RPMI8226 (cell line): ENCODE measurements at places on chromosomes 1 and 21.

DNA sequence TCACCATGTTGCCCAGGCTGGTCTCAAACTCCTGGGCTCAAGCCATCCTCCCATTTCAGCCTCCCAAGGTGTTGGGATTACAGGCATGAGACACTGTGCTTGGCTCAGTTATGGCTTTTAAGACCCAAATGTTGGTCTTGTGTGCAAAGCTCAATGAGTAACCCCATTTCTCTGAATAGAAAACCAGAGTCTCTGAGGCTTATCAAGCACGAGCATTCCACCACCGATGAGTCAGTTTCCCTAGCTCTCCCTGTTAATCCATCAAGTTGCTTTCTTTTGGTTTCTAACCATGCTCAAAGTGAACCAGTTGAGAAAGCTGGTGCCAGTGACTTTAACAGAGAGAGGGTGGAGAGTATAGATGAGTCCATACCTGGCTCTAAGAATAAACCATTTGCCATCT, 350.9 kb upstream of the ADGRL2 start:
- DNase-seq: no peak

DNA sequence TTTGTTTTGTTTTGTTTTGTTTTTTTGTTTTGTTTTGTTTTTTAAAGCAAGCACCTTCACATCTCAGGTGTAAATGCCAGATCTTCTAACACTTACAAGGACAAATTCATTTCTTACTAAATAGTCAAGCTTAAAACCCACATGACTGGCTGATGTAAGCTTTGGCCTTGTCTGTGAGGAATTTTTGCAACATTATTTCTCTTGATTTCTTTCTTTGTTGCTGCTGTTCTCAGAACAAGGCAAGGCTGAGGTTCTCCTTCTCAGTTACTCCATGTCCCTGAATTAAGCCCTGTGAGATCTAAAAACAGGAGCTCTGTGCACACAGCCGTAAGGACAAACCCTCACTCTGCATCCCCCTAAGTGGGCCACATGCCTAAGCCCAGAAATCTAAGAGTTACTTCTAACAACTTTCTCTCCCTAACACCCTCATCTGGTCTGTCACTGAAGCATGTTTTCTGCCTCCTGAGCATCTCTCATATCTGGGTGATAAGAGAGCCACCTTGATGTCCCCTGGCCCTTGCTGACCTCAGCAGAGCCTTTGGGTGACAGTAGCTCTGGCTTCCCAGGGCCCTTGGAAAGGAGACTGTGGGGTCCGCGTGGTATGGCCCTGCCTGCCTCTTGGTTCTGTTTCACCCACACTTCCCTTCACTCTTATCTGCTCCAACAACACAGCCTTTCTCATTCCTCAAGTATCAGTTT, 81.2 kb upstream of the HOOK1 start:
- no peak for DNase-seq

DNA sequence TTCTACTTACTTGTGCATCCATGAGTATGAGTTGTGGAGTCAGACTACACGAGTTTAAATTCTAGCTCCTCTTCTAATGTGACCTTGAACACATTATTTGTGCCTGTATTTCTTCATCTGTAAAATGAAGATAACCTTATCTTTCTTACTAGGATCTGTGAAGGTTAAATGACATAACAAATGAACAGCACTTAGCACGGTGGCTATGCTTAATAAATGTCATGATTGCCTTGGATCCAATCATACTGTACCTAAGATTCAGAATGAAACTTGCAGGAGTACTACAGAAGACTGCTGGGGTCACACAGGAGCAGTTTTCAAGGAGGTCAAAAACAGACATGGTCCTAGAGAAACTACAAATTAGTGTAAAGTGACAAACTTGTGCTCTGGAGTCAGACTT, 22.2 kb upstream of the ALG14 start:
- DNase-seq: no peak

- DNase-seq: no peak
Observed at GRCh38 chr21:27827972-27828371, 861.1 kb upstream of the ADAMTS5 start.

- no peak for DNase-seq
Observed at GRCh38 chr1:169739980-169740379, 6.1 kb upstream of the SELE start.

- no peak for DNase-seq
Observed at GRCh38 chr1:78651241-78651640, 1.6 kb downstream of the IFI44 start.

GRCh38 chr1:172497230-172497629, 35.7 kb upstream of the SUCO start:
- peak; percentile 34 for DNase-seq

GRCh38 chr1:68093737-68094136, 43.3 kb upstream of the DIRAS3 start:
- no peak for DNase-seq

DNA sequence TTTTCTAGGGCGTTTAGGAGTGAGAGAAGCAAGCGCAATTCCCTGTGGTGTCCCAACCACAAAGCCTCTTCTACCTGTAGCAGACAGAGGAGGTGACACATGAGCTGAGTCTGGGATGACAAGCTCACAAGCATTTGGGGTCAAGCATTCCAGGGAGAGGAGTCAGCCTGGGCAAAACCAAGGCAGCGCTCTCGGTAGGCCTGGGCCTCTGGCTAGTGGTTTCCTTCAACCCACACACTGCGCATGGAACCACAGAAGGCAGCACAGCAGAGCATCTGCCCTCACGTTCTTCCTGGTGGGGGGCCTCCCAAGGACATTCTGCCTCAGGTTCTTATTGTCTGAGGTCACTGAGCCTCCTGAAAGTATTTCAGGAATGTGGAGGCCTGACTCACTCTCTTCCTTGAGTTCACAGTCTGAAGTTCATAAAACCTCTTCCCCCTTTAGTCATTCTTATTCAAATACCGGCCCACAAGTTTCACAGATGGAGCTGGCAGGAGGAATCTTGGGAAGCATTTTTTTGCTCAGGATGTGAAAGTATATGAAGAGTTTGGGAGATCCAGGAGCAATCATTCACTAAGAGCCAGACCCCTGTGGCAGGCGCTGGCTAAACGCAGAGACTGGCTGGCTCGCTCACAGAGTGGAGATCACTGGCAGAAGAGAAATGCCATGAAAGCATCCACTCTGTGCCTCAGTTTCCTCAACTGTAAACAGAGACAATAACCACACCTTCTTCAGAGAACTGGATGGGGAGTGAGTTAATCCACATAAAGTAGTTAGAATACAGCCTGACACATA, 26.8 kb downstream of the CCN1 start:
- no peak for DNase-seq

- peak; percentile 92 for DNase-seq
Observed at GRCh38 chr1:221742555-221743415, 896 bp upstream of the DUSP10 start.

DNA sequence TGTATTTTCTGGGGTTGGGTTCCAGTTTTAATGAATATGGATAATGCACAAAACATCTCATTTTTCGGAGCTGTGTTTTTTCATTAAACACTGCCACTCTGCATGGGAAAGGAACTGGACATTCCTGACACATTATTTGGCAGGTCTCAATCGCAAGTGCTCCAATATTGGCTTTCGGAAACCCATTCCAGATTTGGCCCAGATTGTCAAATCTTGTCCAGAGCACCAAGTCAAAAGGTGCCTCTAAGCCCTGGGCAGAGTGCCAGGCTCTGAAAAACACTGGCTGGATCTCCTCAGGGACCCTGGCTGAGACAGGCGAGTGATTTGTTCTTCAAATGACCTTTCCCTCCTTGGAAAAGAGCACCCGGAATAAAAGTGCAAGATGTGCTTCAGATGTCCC, 68.4 kb upstream of the MRPS6 start:
- no peak for DNase-seq

DNA sequence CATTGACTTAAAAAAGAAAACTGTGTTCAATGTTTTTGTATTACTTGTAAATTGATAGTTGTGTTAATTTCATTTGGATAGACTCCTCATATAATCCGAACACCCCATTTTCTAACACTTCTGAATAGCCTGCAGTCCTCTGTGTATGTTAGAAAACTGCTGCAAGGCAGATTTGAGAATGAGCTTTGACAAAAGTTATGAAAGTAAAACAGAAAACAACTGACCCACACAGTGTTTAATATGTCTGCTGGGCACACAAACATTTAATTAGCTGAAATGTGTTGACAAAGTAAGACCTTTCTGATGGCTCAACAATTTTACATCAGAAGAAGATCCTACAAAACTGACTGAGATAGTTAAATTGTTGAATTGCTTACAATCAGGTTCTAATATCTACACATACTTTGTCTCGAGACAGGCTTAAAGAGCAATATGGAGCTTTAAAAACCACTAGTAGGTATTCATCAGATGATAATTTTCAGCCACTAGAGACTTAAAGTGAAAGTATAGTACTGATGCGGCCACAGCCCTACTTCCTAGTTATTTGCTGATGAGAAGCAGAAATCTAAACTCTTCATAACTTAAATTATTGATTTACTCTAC, 40.0 kb upstream of the PRMT6 start:
- DNase-seq: peak; percentile 25

- DNase-seq: no peak
Observed at GRCh38 chr1:187306710-187307415, 478.1 kb downstream of the PLA2G4A start.

DNA sequence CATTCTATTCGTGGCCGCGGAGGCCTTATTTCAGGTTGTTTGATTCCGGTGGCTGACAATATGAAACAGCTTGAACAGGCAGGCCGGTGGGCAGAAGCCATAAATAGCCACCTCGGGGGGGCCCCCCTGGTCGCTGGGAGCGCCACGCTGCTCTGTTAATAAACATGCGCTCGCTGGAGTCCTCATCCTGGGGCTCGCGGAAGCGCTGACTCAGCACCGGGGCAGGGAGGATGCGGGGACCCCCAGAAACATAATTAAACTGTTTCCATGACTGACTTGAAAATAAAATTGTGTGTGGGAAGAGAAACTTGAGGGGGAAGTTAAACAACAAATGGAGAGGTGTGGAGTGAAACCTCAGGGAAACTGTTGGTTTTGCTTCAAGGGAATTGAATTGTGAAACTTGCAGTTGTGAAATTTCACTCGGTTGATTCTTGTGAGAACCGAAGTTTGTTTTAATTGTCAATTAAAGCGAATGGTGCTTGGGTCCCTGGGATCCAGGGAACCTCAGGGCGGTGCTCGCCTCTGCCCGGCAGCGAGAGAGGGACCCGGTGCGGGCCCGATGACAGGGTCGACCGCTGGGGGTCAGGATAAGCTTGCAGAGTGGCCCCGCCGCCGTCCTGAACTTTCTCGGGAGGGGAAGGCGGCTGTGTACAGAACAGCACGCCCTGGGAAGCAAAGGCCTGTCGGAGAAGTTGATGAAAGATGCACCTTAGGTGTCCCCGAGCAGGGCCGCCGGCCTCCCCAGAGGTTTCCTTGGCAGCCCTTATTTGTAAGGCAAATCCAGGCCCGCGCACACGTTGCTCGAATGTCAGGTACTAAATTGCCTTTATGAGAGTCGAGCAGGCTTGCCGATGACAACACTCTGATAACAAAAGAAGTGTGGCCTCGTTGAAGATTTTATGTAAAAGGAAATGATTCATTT, 176.9 kb upstream of the LMO4 start:
- peak; percentile 13 for DNase-seq

DNA sequence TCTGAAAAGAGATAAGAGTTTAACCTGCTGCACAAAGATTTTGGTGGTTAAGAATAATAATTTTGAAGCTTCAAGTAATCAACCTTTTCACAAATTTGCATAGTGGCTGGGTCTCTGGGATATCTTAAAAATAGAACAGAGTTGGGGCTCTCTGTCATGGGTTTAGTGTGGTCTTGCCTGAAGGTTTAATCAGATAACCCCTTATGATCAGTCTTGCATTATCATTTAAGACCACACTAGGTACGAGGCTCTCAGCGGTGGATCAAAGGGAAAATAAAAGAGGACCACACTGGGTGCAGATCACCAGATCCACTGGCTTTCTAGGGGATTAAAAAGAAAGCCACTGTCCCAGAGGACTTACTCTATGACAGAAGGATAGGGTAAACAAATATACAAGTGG, 19.5 kb downstream of the LRRC8C start:
- DNase-seq: no peak

- no peak for DNase-seq
Observed at GRCh38 chr1:67407498-67407897, 22.7 kb downstream of the SERBP1 start.

DNA sequence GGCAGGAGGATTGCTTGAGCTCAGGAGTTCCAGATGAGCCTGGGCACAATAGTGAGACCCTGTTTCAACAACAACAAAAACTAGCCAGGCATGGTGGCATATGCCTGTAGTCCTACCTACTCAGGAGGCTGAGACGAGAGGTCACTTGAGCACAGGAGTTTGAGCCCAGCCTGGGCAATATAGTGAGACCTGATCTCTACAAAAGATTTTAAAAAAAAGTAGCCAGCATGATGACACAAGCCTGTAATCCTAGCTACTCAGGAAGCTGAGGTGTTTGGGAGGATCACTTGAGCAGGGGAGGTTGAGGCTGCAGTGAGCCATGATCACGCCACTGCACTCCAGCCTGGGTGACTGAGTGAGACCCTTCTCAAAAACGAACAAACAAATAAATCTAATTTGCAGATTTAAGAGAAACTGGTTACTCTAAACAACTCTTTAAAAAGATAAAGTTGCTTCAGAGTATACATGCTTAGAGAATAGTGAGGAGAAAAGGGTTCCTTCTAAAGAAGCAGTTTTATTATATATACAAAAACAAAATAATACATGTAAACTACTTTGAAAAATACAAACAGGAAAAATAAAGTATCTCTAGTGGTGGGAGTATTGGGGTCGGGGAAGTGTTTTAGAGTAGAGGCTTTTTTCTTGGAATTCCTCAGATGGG, 88.4 kb downstream of the ADCY10 start:
- no peak for DNase-seq

DNA sequence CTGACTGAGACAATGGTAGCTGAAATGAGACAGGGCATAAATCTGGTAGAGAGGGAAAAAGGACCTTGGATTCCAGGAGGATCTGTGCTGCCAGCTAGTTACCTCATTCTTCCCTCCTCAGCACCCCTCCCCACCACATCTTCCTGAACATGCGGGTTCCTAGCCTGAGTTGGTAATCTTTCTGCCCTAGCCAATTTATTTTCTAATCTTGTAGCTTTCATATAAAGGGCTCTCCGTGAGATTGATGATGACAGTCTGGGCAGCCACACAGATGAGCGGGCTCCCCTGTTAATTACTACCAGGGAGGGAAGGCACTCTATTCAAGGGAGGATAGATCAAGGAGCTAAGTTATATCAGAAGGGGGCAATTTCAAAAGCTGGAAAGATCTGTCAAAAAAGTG, 20.2 kb downstream of the ARHGEF11 start:
- DNase-seq: no peak
